CD4-positive, alpha-beta memory T cell (primary cell): ENCODE measurements at places on chromosomes 4 and X. TPM values are rescaled to one million over a fixed set of nuclear protein-coding genes. Genes with fewer than 3 reads are reported as not detected.

- no peak for DNase-seq
Observed at GRCh38 chr4:187304133-187304532, 580.5 kb upstream of the FAT1 start.

- DNase-seq = no peak
Observed at GRCh38 chr4:140857111-140857510, 100.9 kb upstream of the TBC1D9 start.

DNA sequence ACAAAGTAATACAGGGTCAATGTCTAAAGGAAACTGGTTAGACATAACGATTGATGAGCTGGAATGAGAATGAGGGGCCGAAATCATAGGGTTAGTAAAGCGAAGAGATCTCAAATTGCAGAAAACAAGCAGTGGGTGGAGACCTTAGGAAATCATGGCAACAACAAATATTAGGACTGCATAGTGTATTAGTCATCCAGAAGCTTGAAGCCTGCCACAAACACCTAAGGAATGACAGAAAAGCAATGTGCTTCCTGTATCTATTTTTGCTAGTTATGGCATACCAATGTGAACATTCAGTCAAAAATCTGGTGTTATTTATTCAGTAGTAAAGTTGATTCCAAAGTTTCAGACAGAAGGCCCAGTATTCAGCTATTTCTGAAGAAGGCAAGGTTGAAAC is 410.9 kb upstream of the CT83 start:
- no peak for DNase-seq

GRCh38 chr4:123976285-123976684 is 579.7 kb downstream of the SPRY1 start:
- DNase-seq = no peak

- no peak for DNase-seq
Observed at GRCh38 chr4:53147197-53147596, 218.7 kb downstream of the SCFD2 start.

MAGEA2B gene
- not detected for total RNA-seq

RTL5 gene
- 8.4 TPM for total RNA-seq

EDNRA gene
- total RNA-seq = not detected
